KG1 (cell line): ENCODE measurements at places on chromosomes 1 and 21.

GRCh38 chr1:115251340-115251748 lies 86.7 kb downstream of the NGF start:
- no peak for DNase-seq

DNA sequence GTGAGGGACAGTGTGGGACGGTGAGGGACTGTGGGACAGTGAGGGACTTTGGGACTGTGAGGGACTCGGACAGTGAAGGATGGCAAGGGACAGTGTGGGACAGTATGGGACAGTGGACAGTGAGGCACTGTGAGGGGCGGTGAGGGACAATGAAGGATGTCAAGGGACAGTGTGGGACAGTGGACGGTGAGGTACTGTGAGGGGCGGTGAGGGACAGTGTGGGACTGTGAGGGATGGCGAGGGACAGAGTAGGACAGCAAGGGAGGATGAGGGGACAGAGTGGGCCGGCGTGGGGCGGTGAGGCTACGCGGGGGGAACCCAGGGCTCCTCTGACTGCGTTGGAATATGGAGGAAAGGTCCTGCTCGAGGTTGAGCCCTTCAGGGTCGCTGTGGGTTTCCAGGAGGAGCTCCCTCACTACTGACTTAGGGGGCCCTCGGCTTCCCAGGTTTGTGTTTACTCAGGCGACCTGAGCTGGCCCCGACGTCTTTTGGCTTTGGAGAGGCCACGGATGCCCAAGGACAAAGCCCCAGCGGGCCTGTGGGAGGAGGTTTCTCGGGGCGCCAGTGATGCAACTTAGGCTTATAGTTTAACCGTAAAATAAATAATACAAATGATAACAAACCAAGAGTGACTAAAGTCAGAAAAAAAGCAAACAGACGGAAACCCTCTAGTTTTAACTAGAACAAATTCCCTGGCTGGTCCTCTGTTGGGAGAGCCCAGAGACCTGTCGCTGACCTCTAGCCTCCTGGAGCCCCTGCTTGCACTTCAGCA lies 1.1 kb upstream of the ERRFI1 start:
- no peak for DNase-seq

- DNase-seq: no peak
Measured at GRCh38 chr1:53684741-53685140, 54.2 kb downstream of the GLIS1 start.

DNA sequence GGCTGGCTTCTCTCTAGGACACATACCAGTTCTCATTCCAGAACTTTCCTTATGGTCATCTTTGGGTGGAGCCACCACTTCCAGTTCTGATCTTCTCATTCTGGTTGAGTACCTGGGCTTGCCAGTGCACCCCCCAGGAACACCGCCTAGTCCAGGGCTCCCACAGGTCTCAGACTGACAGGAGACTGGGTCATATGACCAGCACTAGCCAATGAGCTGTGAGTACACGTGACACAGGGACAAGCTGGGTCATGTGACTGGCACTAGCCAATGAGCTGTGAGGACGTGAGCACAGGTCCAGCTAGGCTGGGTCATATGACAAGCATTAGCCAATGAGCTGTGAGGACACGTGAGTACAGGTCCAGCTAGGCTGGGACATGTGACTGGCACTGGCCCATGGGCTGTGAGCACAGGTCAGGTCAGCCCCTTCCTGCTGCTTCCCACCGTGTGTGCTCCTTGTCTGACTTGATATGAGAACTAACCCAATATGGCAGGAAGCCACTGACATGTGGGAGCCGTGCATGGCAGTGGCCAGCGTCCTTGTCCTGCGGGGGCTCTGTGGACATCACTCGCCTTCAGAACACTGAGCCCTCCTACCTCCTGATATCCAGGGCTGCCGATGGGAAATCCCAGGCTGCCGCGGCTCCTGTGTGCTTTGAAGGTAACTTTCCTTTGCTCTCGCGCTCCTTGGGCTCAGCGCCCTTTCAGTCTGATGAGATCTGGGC lies 22.7 kb downstream of the KRTAP10-1 start:
- DNase-seq: no peak

DNA sequence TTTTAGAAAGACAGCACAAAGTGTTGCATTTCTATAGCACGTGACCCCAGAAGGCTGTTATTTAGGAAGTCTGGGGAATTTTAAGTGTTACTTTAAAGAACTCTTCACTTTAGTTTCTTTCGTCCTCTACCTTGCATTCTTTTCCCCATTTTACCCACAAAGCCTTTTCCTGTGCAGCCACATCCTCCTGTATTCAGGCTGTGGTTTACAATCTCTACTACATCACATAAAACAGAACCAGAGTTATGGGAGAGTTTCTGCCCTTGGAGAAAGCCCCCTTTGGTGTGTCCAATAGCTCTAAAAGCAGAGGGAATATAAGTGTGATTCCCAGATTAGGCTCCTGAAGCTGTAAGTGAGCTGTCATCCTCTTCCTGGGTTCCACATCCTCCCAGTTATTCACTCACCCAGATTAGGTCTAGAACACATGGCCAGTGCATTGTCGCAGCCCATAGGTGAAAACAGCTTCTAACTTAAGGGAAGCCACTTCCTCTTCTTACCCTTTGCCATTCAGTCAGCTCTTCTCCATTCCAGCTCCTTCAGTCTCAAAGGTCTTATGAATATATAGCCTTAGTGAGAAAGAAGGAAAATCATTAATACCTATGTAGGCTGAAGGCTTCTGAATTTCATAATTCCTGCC lies 171.1 kb downstream of the PIGK start:
- peak; percentile 14 for DNase-seq
